ENCODE measurements at places on chromosomes 6 and 20.

DNA sequence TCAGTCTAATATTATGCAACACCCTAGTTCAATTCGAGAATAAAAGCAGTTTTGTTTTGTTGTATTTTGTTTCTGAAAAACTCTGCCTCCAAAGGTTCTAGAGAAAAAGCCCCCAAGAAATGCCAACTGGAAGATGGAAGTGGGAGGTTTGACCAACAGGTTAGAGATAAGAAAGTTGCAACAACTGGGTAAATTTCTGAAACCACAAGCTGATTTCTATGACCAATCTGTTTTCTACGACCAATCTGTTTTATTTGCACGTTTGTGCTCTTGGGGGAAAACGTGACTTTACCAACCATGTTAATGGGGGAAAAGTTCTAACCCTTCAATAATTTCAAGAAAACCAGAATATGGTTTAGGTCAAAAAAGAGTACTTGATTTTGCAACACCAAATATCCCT lies 173.2 kb downstream of the PDE7B start:
- no peak for DNase-seq

DNA sequence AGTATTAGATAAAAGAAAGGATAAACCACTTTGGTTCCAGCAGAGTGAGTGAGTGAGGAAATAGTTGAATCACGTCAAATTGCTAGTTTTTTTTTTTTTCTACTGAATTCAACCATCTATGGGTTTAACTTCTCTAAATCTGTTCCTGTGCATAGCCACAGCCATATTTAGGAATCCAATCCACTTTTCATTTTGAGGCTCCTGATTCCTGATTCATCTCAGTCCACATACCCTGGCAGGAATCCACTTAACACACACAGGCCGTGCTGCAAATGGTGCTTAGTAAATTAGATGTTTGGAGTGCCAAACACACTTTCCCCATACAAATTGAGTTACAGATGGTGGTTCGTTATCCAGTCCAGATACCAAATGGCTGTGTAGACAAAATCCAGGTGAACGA lies 220.3 kb downstream of the ALDH8A1 start:
- peak; percentile 80 for DNase-seq

- DNase-seq, result peak; percentile 66
Measured at GRCh38 chr20:56628873-56629463, at the start of gene TFAP2C. TSS of gene TFAP2C (plus strand) at chr20:56629306. CDS start at chr20:56629545, 239 bp downstream.

DNA sequence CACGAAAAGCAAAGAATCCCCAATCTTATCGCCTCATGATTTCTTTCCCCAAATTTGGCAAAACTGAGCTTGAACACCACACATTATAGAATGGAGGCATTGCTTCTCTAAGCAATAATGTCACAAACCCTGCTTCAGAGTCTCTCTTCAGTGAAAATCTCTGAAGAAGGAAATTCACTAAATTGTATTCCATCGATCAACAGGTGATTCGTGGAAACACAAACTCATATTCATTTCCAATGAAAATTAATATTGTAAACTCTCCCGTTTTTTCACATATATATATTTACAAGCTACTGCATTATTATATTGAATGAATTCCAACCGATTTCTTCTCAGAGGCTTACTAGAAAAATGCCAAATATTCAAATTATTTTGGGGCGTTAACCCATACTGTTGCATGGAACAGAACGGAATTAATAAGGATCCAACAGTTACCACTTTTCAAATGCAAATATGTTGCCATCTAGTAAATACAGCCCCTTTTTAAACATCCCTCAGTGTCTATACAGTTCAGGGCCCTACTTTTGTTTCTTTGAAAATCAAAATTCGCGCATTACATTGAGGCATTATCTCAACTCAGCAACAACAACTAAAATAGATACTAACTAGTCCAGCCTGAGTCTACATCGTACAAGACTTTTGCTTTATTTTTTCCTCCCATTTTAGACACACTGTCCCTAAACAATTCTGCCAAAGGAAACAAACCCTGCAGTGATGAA lies 1.3 kb downstream of the KIF13A start:
- DNase-seq, result no peak

- DNase-seq, result no peak
Measured at GRCh38 chr20:57680934-57681914, 28.6 kb downstream of the PMEPA1 start.

DNA sequence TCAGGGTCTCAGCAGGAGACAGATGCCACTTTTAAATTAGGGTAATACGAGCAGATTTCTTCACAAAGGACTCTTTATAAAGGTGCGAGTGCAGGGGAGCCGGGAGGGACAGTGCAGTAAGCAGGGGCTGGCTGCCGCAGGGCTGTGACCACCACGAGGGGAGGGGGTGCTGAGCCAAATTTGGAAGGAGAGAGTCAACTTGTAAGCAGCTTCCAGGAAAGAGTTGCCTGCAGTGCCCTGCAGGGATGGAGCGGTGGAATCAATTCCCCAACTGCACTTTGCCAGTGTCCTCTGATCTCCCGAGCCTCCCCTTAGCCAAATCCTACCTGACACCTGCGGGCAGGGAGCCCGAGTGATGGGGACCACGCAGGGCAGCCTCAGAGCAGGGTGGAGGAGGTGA lies 13.9 kb upstream of the CCDC167 start:
- no peak for DNase-seq

DNA sequence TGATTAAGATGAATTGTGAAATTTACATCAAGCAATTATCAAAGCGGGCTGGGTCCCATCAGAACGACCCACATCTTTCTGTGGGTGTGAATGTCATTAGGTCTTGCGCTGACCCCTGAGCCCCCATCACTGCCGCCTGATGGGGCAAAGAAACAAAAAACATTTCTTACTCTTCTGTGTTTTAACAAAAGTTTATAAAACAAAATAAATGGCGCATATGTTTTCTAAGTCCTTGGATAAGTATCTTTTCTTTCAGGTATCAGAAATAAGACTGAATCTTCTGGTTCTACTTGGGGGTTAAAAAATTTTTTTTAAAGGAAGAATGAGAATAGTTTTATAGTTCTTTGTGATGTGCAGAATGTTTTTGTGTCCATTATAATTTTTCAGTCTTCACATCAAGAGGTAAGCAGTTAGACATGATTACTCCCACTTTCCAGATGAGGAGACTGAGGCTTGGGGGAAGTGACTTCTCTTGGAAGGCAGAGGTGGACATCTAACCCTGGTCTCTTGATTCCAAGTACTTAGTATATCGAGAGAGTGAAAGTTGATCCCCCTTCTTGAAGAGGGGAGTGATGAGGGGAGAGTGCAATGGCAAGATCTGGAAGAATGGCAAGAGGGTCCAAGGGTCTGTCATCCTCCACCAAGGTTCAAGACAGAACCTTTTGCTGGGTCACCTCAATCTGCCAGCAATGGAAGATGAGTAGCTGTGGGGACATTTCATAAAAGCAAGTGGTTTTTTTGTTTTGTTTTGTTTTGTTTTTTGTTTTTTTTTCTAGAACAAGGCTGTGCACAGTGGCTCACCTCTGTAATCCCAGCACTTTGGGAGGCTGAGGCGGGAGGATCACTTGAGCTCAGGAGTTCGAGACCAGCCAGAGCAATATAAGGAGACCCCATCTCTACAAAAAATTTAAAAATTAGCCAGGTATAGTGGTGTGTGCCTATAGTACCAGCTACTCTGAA lies 42.8 kb upstream of the TTPAL start:
- no peak for DNase-seq

DNA sequence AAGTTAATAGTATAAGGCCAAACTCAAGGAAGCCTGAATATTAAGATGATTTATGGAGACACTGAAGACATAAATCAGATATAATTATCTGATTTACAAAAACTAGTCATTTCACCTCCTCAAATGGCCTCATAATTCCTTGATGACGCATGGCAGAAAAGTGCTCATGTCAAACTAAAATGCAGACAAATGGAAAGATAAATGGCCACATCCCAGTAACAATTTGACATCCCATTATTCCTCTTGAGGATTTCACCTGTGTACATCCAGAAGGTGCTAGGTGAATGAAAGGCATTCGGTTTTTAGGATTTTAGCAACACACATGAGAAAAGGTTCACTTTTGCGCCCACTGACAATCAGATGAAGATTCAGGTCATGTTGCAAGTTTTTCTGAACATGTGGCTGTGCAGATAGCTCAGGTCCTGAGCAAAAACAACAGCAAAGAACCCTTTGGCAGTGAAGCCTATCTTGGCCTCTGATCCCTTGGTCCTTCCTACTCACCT lies 24.2 kb downstream of the SGK1 start:
- DNase-seq, result peak; percentile 36

GRCh38 chr6:135403584-135403983 lies 94.0 kb downstream of the AHI1 start:
- DNase-seq, result no peak
